ENCODE measurements at places on chromosomes 4 and X. TPM values are rescaled to one million over a fixed set of nuclear protein-coding genes. Genes with fewer than 3 reads are reported as not detected.

Gene EPHA5
- total RNA-seq, result under 0.01 TPM

Gene MAGEA12
- not detected for total RNA-seq

Gene SPOCK3
- total RNA-seq, result under 0.01 TPM

Gene KDR
- total RNA-seq, result 0.26 TPM

Gene GAGE12D
- total RNA-seq, result not detected

Gene SH3TC1
- 3.9 TPM for total RNA-seq

Gene XAGE2
- not detected for total RNA-seq

Gene PDZD11
- total RNA-seq, result 53.3 TPM

Gene PLXNB3
- 1.0 TPM for total RNA-seq

Gene CT45A5
- total RNA-seq, result not detected

Gene NAA11
- not detected for total RNA-seq

Gene CTAG2
- not detected for total RNA-seq

Gene HERC5
- total RNA-seq, result 3.3 TPM

Gene PSAPL1
- not detected for total RNA-seq

Gene DOK7
- total RNA-seq, result under 0.01 TPM

Gene MTCP1
- total RNA-seq, result 16.0 TPM

Gene MAGEB1
- not detected for total RNA-seq

Gene NSG1
- total RNA-seq, result under 0.01 TPM

Gene HDAC6
- 31.3 TPM for total RNA-seq

Gene SLC10A3
- total RNA-seq, result 15.2 TPM

Gene ARMCX1
- total RNA-seq, result 70.4 TPM

Gene S100G
- total RNA-seq, result not detected

Gene GBA3
- under 0.01 TPM for total RNA-seq

Gene ZFP92
- total RNA-seq, result 0.17 TPM

Gene F8
- 7.9 TPM for total RNA-seq

Gene STBD1
- 10.8 TPM for total RNA-seq

Gene AMBN
- not detected for total RNA-seq

Gene TKTL1
- not detected for total RNA-seq

Gene ZXDB
- 5.1 TPM for total RNA-seq

Gene ASB12
- not detected for total RNA-seq

Gene MAGEB2
- total RNA-seq, result not detected

Gene ITIH6
- total RNA-seq, result not detected

Gene DACH2
- 0.51 TPM for total RNA-seq

Gene GPRIN3
- total RNA-seq, result under 0.01 TPM

Gene ENPP6
- 0.17 TPM for total RNA-seq

Gene ATP7A
- total RNA-seq, result 13.6 TPM

Gene ZNF157
- total RNA-seq, result 0.17 TPM

Gene ABCG2
- total RNA-seq, result 1.3 TPM

Gene WDR17
- 2.1 TPM for total RNA-seq

Gene RXFP1
- 1.3 TPM for total RNA-seq

Gene ZNF827
- 4.4 TPM for total RNA-seq

Gene RS1
- total RNA-seq, result not detected
